HT1080 (cell line): ENCODE measurements at places on chromosomes 5 and 9. TPM values are rescaled to one million over a fixed set of nuclear protein-coding genes. Genes with fewer than 3 reads are reported as not detected.

The LHX2 gene
- total RNA-seq: not detected in 2 replicates

The F2RL1 gene
- total RNA-seq: 20.1 and 25.9 TPM in 2 replicates

The HNRNPAB gene
- total RNA-seq: 142 and 170 TPM in 2 replicates

DNA sequence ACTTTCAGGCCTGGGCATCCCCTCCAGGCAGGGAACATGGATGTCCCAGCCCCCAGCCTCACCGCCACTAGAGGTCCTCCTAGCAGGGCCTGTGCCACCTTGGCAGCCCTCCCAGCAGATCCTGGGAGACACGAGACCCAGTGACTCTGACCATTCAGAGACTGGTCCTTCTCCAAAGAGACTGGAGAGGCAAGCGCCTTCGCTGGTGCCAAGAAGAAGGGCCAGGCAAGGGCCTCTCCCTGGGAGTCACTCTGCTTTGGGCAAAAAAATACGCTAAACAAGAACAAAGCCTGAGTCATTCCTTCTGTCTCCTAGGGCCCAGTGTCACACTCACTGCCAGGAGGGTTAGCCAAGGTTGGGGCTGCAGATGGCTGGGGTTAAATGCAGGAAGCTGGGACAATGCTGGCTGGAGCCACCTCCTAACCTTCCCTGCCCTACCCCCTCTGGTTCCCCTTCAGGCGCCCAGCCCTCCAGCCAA, 35.3 kb upstream of the SMIM23 start:
- peak; percentile 32 for DNase-seq

GRCh38 chr5:127096328-127096993, 23.2 kb upstream of the C5orf63 start:
- no peak for DNase-seq

DNA sequence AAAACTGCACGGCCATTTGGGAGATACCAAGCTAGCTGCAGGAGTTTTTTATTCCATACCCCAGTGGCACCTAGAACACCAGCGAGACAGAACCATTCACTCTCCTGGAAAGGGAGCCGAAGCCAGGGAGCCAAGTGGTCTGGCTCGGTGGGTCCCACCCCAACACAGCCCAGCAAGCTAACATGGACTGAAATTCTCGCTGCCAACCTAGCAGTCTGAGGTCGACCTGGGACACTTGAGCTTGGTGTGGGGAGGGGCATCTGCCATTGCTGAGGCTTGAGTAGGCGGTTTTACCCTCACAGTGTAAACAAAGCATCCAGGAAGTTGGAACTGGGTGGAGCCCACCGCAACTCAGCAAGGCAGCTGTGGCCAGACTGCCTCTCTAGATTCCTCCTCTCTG, 108.9 kb upstream of the CHD1 start:
- peak; percentile 59 for DNase-seq

DNA sequence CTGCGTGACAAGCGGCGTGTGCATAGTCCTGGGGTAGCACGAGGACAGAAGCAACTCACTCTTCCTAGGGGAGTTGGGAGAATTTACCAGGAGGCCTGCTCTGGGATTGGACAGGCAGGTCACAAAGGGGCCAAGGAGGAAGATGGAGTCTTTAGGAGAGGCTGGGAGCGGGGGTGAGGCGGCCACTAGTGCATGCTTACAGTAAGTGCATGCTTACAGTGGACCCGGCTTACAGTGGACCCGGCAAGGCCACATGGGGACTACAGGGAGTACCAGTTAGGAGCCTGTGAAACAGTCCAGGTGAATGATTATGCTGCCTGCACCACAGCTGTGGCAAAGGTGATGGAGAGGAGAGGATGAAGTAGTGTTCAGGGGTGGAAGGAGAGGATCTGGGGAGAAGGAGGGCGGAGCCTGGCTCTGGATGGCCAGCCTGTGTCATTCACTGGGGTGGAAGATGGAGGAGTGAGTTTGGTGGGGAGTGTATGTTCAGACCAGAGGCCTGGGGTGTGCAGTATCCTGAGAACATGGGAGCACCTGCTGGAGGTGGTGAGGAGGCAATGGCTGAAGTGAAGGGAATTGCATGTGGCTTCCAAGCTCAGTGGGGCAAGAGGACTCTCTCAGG, 78.7 kb downstream of the CRB2 start:
- DNase-seq: peak; percentile 20

GRCh38 chr9:121122246-121123032, 47.7 kb downstream of the CNTRL start:
- no peak for DNase-seq

DNA sequence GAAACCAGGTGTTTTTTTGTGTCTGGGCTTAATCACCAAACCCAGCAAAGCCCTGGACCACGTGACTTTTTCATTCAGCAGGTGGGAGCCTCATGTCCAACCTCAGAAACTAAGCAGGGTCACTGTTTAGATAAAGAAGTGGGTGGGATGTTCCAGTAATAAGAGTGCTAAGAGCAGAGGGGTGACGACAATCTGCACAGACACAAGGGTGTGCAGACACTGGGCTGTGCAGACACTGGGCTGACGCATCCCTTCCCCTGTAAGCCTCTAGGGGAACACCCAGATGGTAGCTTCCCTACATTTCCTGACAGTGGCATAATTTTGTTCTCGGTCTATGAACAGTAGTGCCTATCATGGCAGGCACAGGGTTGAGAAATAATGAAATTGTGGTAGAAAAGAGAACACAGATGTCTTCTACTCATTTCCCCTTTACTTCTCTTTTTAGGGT, 85.1 kb downstream of the SAXO1 start:
- no peak for DNase-seq
